Hepatocyte (in vitro differentiated cells): ENCODE measurements at places on chromosomes 5 and 9.

DNA sequence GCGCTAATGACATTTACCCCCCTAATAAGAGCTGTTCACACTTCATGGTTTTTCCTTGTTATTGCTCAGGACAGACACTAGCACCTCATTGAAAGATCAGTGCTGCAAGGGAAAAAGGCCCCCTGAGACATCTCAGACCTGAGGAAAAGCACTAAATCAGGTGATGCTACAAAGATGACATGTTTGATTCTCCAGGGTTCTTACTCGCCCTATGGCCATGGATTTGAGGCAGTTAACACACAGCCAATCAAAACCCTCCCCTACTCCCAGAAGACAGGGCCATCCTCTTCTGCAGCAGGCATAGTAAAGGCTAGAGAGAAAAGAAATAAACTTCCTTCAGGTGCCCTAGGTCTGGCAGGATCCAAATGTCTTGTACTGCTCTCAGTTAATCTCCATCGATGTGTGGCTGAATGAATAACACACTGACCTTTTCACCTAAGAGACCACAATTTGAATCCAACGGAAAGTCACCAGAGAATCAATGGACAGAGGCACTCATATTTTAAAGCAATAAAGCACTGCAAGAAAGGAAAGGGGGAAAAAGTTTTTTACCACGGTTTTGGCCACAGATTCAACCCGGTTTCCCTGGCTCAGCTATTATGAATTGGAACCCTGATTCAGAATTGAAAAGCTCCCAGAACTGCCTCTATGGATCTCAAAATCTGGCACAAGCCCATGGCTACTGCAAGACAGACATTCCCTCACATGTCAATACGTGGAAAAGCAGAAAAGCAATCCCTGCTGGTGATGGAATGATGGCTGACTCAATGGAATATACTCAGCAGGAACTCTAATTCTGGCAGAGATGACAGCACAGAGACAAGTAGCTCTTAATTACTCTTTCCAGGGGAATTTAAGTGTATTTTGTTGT is 329.5 kb downstream of the BNC2 start:
- DNase-seq: no peak

DNA sequence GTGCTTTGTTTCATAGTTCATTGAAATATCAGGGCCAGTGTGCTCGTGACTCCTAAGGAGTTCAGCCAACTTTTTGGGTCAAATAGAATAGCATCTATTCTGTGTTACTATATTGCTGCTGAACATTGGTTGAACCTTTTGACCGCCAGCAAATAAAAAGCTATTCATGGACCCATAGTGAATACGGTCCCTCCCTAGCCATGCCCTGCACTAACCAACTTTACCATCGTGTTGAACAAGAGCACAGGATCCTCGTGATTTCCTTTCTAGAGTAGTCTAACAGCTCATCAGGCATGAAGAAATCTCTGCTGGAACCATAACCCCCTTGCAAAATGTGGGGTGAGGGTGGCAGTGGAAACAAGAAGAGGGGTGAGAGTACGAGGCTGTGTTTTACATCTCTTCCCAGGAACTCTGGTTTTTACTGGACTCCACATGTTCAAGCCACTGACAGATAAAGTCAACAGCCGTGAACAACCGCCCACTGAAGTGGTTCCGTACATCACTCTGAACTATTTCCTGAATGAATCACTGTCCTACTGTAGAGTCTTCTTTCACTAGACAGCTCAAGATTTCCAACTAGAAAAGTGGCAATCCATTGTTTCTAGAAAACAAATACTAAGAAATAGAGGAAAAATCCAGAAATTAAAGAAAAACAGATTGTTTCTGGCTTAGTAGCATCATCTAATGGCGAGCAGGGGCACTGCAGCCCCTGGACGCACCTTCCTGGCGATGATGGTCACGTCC is 70.1 kb upstream of the SPATA31E1 start:
- peak; percentile 41 for DNase-seq

DNA sequence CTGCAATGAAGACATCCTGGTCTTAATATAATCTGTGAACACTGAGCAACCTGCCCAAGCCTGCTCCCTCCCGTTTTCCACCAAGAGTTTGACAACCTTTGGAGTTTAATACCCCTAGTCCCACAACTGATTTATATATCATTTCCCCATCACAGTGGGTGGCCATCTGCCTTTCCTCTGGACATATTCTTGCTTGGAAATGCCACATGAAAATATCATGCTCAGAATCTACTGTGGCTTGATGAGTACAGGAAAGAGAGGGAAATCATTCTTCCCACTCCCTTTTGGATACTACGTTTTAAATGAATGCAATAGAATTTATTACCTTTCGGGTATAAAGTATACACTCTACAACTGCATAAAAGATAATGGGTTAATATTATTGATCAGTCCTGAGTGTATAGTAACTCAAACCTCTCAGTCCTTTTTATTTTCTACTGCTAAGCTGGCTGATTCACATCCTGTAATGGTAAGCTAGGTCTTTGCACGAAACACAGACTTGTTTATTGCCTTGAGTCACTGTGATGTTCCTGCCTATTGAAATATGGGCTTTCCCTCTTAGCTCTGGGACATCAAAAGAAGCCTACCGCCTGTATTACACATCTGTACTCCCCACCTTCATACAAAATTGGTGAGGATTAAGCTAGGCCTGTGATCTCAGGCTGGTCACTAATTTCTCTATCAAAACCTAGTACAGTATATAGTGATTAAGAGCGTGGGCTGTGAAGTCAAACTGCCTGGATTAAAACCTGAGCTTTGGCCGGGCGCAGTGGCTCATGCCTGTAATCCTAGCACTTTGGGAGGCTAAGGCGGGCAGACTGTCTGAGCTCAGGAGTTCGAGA is 67.6 kb upstream of the NR5A1 start:
- peak; percentile 66 for DNase-seq

DNA sequence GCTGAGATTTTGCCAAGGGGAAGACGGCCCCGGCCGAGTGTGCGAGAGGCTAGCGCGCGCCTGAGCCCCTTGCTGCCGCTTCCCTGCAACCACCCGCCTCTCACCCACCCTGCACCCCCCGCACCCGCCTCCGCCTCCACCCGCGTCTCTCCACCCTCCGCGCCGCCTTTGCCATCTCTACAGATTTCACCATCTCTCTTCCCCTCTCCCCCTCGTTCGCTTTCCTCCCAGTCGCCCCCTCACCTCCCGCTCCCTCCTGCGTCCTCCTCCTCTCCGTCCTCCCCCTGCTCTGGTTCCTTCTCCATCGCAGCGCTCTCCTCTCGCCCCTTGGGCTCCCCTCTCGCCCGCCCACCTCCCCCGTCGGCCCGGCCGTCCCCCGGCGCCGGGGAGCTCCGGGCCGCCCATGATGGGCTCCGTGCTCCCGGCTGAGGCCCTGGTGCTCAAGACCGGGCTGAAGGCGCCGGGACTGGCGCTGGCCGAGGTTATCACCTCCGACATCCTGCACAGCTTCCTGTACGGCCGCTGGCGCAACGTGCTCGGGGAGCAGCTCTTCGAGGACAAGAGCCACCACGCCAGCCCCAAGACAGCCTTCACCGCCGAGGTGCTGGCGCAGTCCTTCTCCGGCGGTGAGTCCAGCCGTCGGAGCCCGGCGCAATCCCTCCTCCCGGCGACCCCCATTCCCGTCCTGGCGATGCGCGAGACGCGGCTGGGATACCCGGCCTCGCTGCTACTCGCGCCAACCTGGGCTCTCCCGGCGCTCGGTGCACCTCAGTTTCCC is at the start of gene PRDM12:
TSS of gene PRDM12 (plus strand) at position 344 of the 778 bp plus-strand sequence. CDS start at position 404, 60 bp downstream.
- no peak for DNase-seq

GRCh38 chr5:1336106-1336561 is 8.8 kb downstream of the CLPTM1L start:
- DNase-seq: no peak
